ENCODE measurements at places on chromosomes 11 and 22. TPM values are rescaled to one million over a fixed set of nuclear protein-coding genes. Genes with fewer than 3 reads are reported as not detected.
A peak's percentile ranks its signal among the peaks of the same experiment; 100 is the strongest.

OR4C15 gene
- total RNA-seq, result not detected

OR52A1 gene
- 0.09 TPM for total RNA-seq

PLAAT5 gene
- 8.5 TPM for total RNA-seq

YPEL4 gene
- 0.13 TPM for total RNA-seq

MIAT gene
- total RNA-seq, result 77.0 TPM

KIRREL3 gene
- total RNA-seq, result 0.09 TPM

DAGLA gene
- 4.3 TPM for total RNA-seq

PNPLA3 gene
- 17.5 TPM for total RNA-seq

WNT7B gene
- 0.09 TPM for total RNA-seq

RIMBP3B gene
- total RNA-seq, result 0.77 TPM

SNAP29 gene
- 17.9 TPM for total RNA-seq

TRIM48 gene
- total RNA-seq, result not detected

ANO9 gene
- 12.3 TPM for total RNA-seq

DERL3 gene
- total RNA-seq, result 9.8 TPM

SLC6A5 gene
- total RNA-seq, result not detected

KRTAP5-11 gene
- total RNA-seq, result not detected

ACR gene
- total RNA-seq, result not detected

GRCh38 chr11:113464416-113464815, 10.8 kb downstream of the DRD2 start:
- DNase-seq, result no peak
- H3K4me1 ChIP-seq, result no peaks in the 10 kb centered on the region
- no peaks in the 10 kb centered on the region for H3K36me3 ChIP-seq
- no peak overlapping the region for H3K4me3 ChIP-seq

- no peaks in the 10 kb centered on the region for H3K27me3 ChIP-seq
- peak; percentile 89 for DNase-seq
- H3K27ac ChIP-seq, result no peak overlapping the region
- no peaks in the 10 kb centered on the region for H3K4me1 ChIP-seq
These were observed 25.5 kb downstream of the BID start for GRCh38 chr22:17748555-17749353.

- no peaks in the 10 kb centered on the region for H3K4me1 ChIP-seq
- DNase-seq, result no peak
- no peaks in the 10 kb centered on the region for H3K36me3 ChIP-seq
- no peaks in the 10 kb centered on the region for H3K27me3 ChIP-seq
- no peak overlapping the region for H3K4me3 ChIP-seq
These were observed 73.2 kb upstream of the TCF20 start for GRCh38 chr22:42343531-42344081.

- DNase-seq, result no peak
- no peak overlapping the region for H3K4me3 ChIP-seq
- peaks cover 3% of the 10 kb centered on the region for H3K4me1 ChIP-seq
- H3K27ac ChIP-seq, result no peak overlapping the region
- no peaks in the 10 kb centered on the region for H3K27me3 ChIP-seq
- H3K36me3 ChIP-seq, result no peaks in the 10 kb centered on the region
These were observed 20.2 kb upstream of the LRRC32 start for GRCh38 chr11:76690736-76691135.

DNA sequence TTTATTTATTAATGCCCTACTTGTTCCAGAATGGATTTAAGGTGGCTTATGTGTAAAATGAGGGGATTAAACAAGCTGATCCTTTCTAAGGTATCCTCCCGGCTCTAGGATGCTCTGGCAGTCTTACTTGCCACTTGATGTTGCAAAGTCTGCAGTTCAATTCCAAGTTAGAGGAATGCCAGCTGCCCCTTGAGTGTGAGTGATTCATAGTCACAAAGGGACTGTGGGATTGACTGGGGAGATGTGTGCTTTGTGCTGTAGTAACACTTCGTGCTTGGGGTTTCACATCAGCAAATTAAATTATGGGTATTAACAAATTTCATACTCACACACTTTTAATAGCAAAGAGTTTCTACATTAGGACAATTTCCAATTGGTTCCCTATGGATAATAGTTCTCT, 550.8 kb upstream of the CADM1 start:
- H3K4me3 ChIP-seq, result no peak overlapping the region
- DNase-seq, result no peak
- no peak overlapping the region for H3K27ac ChIP-seq
- H3K4me1 ChIP-seq, result peaks cover 18% of the 10 kb centered on the region
- H3K36me3 ChIP-seq, result no peaks in the 10 kb centered on the region
- no peaks in the 10 kb centered on the region for H3K27me3 ChIP-seq

DNA sequence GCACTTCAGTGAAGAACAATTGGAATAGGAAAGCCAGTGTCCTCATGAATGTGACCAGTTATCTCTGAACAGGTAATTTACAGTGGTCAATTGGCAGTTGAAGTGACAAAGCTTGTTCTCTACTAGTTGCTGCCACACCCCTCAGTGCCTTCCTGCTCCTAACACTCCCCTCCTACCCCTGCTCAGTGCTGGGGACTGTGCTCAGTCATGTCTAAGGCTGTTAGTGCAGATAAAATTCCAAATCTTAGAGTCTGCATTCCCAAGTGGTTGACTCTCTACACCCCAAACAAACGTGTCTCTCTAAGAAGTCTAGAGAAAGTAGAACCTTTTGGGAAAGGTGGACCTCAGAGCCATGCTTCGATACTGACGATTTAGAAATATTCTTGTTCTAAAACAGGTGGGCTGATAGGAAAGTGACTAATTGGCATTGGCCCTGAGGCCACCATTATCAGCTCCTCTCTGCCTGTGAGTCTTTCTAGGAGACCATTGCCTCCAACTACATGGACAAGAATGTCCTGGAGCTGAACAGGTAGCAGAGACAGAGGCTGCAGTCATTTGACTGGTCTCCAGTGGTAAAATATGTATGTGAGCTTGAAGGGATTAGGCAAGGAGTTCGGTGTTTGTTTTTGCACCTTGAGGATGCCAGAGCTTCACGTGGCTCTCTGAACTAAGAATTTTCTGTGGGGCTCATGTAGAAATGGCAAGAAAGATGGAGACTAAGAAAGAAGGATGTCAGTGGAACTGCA, 22.1 kb upstream of the NNMT start:
- no peak for DNase-seq
- H3K27ac ChIP-seq, result no peak overlapping the region

- no peaks in the 10 kb centered on the region for H3K36me3 ChIP-seq
- no peaks in the 10 kb centered on the region for H3K27me3 ChIP-seq
- H3K27ac ChIP-seq, result no peak overlapping the region
- no peaks in the 10 kb centered on the region for H3K4me1 ChIP-seq
- no peak for DNase-seq
These were observed 1086.3 kb upstream of the CCDC90B start for GRCh38 chr11:84372381-84372950.

DNA sequence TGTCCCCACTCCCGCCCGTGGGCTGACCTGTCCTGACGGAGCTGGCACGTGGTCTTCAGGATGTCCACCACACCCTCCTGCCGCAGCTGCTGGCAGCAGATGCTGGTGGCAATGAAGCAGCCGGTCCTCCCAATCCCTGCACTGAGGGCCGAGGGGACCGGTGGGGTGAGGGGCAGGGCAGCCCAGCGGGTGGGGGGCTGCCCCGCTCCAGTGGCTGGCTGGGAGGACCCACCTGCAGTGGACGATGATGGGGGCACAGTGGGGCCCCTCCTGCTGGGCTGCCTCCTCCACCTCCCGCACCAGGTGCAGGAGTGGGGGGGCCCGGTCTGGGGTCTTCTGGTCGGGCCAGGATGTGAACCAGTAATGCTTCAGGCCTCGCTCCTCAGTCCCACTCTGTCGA, 3.4 kb upstream of the IGSF22 start:
- H3K36me3 ChIP-seq, result no peaks in the 10 kb centered on the region
- DNase-seq, result no peak
- no peak overlapping the region for H3K27ac ChIP-seq

DNA sequence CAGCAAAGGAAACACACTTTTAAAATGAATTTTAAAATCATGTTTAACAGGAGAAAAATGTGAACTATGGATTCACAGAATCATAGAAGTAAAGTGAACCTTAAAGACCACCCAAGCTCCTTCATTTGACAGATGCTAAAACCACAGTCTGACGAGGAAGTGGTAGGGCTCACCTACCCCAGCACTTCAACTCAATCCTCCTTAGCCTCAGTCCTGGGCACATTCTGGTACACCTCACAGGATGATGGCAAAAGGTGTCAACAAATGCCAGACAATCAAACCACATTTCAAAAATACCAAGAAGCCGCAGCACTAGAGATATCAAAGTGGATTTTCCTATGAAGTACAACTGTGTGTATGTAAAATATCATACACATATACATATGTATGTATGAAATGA, 43.1 kb downstream of the PITPNB start:
- no peaks in the 10 kb centered on the region for H3K4me1 ChIP-seq
- no peaks in the 10 kb centered on the region for H3K27me3 ChIP-seq
- no peak overlapping the region for H3K4me3 ChIP-seq
- H3K27ac ChIP-seq, result no peak overlapping the region
- DNase-seq, result no peak

DNA sequence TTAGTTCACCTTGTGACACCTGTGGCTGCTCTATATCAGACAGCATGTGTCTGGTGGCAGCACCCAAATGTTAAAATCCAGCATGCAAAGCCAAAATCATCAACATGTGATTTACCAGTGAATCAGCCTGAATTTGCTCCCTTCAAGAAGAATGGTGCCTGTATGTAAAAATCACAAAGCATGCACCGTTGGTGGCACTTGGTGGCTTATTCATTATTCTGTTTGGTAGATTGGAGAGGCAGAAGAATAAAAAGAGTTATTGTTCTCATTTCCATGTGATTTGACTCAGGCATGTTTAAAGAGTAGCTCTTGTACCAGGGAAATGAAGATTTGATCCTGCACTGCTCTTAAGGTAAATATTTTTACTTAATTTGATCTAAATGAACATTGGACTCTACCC, 143.9 kb upstream of the MPPED2 start:
- H3K4me1 ChIP-seq, result no peaks in the 10 kb centered on the region
- no peak overlapping the region for H3K4me3 ChIP-seq
- H3K27me3 ChIP-seq, result no peaks in the 10 kb centered on the region
- no peak for DNase-seq
- H3K36me3 ChIP-seq, result no peaks in the 10 kb centered on the region

- no peaks in the 10 kb centered on the region for H3K4me1 ChIP-seq
- H3K4me3 ChIP-seq, result no peak overlapping the region
- no peaks in the 10 kb centered on the region for H3K36me3 ChIP-seq
- H3K27me3 ChIP-seq, result no peaks in the 10 kb centered on the region
These were observed 21.5 kb downstream of the UEVLD start for GRCh38 chr11:18567081-18567480.

DNA sequence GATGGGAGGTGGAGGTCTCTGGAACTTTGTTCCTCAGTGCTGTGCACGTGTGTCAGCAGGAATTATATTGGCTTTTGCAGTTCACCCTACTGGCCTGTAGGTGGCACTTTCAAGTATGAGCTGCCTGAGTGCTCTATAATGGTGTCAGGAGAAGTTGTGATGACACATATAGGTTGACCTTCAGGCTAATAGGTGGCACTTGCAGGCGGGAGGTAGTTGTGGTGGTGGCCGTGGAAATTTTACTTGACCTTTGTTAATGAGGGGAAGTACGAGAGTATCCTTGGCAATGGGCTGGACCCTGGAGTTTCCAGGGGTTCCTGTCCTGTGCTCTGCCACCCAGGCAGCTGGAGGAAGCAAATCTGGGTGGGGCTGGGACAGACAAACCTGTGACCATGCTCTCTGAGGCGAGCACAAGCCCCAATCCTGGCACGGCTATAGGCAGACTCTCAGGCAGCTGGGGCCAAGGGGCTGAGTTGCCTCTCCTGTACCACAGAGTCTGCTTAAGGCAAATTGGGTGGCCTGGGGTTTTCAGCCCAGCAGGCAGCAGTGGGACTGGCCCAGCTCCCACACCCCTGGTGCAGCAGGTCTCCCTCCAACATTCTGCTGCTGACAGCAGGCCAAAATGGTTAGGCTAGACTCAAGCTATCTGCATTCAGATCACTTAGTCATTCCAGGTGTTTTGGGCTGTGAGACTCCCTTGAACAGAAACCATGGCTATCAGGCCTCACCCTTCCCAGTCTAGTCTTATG, 147.5 kb upstream of the CTSC start:
- DNase-seq, result peak; percentile 68
- H3K4me3 ChIP-seq, result no peak overlapping the region
- H3K36me3 ChIP-seq, result no peaks in the 10 kb centered on the region
- H3K27me3 ChIP-seq, result no peaks in the 10 kb centered on the region

DNA sequence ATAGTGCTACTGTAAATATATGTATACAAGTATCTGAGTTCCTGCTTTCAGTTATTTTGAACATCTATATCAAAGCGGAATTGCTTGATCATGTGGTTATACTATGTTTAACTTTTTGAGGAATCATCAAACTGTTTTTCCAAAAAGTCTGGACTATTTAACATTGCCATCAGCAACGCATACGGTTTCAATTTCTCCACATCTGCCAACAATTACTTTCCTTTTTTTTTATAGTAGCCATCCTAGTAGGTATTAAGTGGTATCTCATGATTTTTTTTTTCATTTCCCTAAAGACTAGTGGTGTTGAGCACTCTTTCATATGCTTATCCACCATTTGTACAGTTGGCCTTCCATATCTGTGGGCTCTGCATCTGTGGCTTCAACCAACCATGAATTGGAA, 1.3 kb upstream of the UBE4A start:
- no peaks in the 10 kb centered on the region for H3K27me3 ChIP-seq
- no peak for DNase-seq
- no peak overlapping the region for H3K27ac ChIP-seq
- H3K4me1 ChIP-seq, result peaks cover 3% of the 10 kb centered on the region

- no peak overlapping the region for H3K4me3 ChIP-seq
- peaks cover 11% of the 10 kb centered on the region for H3K4me1 ChIP-seq
- peaks cover 7% of the 10 kb centered on the region for H3K36me3 ChIP-seq
- no peaks in the 10 kb centered on the region for H3K27me3 ChIP-seq
These were observed 99.4 kb downstream of the MIAT start for GRCh38 chr22:26756675-26757293.

DNA sequence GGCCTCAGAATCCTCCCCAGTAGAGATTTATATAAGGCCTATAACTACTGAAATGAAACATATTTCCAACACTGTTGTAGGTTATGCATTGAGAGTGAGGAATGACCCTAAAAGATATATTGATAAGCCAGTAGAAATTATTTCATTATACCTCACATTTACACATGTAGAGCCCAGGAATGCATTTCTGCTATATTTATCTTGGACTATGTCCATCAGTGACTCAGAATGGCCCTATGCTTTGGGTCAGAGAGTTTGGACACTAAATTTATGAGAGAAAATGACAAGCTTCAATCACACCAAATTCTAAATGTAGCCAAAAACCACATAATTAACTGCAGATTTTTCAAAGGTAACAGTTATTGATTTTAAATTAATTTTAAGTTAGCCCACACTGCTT, 761.9 kb downstream of the DLG2 start:
- H3K36me3 ChIP-seq, result no peaks in the 10 kb centered on the region
- H3K27me3 ChIP-seq, result no peaks in the 10 kb centered on the region
- H3K4me3 ChIP-seq, result no peak overlapping the region
- H3K4me1 ChIP-seq, result no peaks in the 10 kb centered on the region

Measured in H9 (cell line).